CD4-positive, alpha-beta T cell (primary cell): ENCODE measurements at places on chromosomes 2 and 18. TPM values are rescaled to one million over a fixed set of nuclear protein-coding genes. Genes with fewer than 3 reads are reported as not detected.

DNA sequence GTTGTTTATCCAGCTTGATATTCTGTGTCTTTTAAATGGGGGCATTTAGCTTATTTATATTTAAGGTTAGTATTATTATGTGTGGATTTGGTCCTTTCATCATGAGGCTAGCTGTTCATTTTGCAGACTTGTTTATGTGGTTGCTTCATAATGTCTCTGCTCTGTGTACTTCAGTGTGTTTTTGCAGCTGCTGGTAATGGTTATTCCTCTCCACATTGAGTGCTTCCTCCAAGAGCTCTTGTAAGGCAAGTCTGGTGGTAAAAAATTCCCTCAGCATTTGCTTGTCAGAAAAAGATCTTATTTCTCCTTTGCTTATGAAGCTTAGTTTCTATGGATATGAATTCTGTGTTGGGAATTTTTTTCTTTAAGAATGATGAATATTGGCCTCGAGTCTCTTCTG, 47.8 kb upstream of the NT5C1B start:
- H3K4me3 ChIP-seq = no peak overlapping the region
- no peaks in the 10 kb centered on the region for H3K4me1 ChIP-seq
- DNase-seq = no peak
- no peaks in the 10 kb centered on the region for H3K36me3 ChIP-seq
- no peaks in the 10 kb centered on the region for H3K27me3 ChIP-seq

DNA sequence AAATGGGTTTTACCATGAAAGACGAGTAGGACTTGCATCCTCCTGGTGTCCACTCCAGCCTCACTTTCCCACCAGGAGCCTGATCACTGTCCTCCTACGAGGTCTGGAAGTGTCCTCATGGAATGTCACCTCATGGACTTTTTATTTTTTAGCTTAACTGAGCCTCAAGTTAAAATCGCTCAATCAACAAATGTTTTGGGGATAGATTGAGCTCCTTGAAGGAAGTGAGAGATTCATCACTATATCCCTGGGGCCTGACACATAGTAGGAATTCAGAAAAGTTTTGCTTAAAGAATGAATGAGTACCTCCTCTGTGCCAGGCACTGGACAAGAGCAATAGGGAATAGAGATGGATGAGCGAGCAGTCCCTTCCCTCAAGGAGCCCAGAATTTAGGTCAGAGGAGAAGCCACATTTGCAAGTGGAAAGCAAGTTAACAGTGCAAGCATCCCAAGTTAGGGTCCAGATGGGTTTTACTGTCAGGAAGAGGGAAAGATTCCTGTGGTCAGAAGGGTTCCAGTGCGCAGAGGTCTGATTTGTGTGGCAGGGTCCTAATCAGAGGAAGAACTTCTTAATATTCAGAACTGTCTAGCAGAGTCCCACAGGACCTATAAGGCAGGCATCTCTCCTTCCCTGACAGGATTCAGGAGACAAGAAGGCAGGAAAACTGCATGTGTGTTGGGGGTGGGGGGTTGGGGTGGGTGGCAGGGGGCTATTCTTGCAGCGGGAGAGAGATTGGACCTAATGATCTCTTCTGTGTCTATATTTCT, 67.0 kb downstream of the MYCN start:
- H3K27ac ChIP-seq = no peak overlapping the region
- peaks cover 15% of the 10 kb centered on the region for H3K27me3 ChIP-seq
- no peak overlapping the region for H3K4me3 ChIP-seq
- H3K4me1 ChIP-seq = no peaks in the 10 kb centered on the region

GRCh38 chr2:177551989-177552421, 159.4 kb downstream of the AGPS start:
- no peaks in the 10 kb centered on the region for H3K27me3 ChIP-seq
- H3K4me1 ChIP-seq = peaks cover 13% of the 10 kb centered on the region
- no peak for DNase-seq

GRCh38 chr18:7338846-7339245, 108.0 kb downstream of the LRRC30 start:
- H3K4me1 ChIP-seq = no peaks in the 10 kb centered on the region
- no peak overlapping the region for H3K27ac ChIP-seq
- no peak for DNase-seq
- H3K36me3 ChIP-seq = no peaks in the 10 kb centered on the region

DNA sequence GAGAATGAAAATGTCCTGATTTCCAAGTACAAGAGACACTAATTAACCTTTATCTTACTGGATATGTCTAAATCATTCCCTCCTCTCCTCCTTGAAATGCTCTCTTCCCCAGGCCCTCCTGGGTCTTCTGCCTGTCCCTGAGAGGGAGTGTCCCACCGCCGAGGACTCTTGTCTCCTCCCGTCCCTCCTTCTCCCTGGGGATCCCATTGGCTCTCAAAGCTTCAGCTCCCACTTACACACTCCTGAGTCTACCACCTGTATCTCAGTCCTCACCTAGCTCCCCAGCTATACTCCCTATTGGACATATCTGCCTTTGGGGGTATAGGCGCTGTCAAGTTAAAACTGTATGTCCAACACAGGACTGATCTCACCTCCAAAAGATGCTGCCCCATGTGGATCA, 116.1 kb downstream of the TMEM163 start:
- no peak overlapping the region for H3K27ac ChIP-seq
- no peaks in the 10 kb centered on the region for H3K36me3 ChIP-seq
- H3K27me3 ChIP-seq = no peaks in the 10 kb centered on the region
- no peaks in the 10 kb centered on the region for H3K4me1 ChIP-seq

GRCh38 chr18:41326311-41326710, 628.7 kb upstream of the PIK3C3 start:
- H3K4me3 ChIP-seq = no peak overlapping the region
- H3K4me1 ChIP-seq = no peaks in the 10 kb centered on the region
- no peaks in the 10 kb centered on the region for H3K36me3 ChIP-seq
- H3K27ac ChIP-seq = no peak overlapping the region

DNA sequence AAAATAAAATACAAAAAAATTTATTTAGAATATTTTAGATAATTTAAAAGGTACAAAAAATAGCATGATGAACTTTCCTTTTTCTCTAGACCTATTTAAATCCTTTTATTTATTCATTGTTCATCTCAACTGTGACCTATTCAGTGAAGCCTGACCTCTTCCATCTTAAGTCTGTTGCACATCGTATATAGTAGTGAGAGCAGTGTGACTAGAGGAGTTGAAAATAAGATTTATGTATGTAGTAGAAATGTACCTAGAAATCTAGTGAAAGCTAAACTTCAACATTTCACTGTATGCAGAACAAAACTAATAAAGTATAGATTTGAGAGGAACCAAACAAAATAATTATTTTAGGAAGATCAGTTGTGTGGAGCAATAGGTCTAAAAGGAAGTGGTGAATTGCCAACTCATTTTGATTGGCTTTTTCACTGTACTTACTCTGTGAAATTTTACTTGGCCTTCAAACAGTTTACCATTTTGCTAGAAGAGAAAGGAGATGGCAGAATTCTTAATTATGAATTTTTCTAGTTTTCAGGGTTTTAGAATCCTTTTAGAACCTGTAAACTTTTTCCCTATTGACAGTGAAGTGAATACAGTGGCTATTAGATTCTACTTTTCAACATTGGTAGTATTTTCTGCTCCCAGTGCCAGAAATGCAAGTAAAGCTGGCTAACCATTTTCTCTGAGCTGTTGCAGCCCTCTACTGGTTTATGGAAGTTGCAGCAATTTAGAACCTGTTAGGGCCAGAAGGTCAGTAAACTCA, 11.0 kb downstream of the ANKRD12 start:
- H3K4me3 ChIP-seq = no peak overlapping the region
- H3K4me1 ChIP-seq = peaks cover 28% of the 10 kb centered on the region
- no peaks in the 10 kb centered on the region for H3K36me3 ChIP-seq
- no peak overlapping the region for H3K27ac ChIP-seq

- no peak overlapping the region for H3K27ac ChIP-seq
- no peak overlapping the region for H3K4me3 ChIP-seq
- H3K27me3 ChIP-seq = no peaks in the 10 kb centered on the region
- H3K36me3 ChIP-seq = no peaks in the 10 kb centered on the region
These were observed 151.0 kb upstream of the L3MBTL4 start for GRCh38 chr18:6565815-6566081.

PPP1R1C gene
- not detected for total RNA-seq

DLX1 gene
- total RNA-seq = not detected

SLC5A7 gene
- not detected for total RNA-seq

RAB6C gene
- not detected for total RNA-seq

TEKT4 gene
- not detected for total RNA-seq

SERPINB10 gene
- not detected for total RNA-seq

ATP6V1C2 gene
- not detected for total RNA-seq
